Brain (organoid and tissue), 16 donors: ENCODE measurements at places on chromosomes 7 and 10. TPM values are rescaled to one million over a fixed set of nuclear protein-coding genes. Genes with fewer than 3 reads are reported as not detected.

Gene SUFU
- polyA plus RNA-seq, result 14.5 TPM

Gene TRPV5
- polyA plus RNA-seq, result 0.31 TPM

Gene ZNF804B
- polyA plus RNA-seq, result not detected

Gene ADIRF
- polyA plus RNA-seq, result 84.5 TPM

Gene PTER
- polyA plus RNA-seq, result 4.2 TPM

Gene FGFR2
- 88.5 TPM for polyA plus RNA-seq

Gene CACNA2D1
- 4.6 TPM for polyA plus RNA-seq

Gene TMEM236
- polyA plus RNA-seq, result 0.05 TPM

Gene TMEM176B
- 20.1 TPM for polyA plus RNA-seq

Gene HTR5A
- 2.1 TPM for polyA plus RNA-seq

Gene PAPOLB
- polyA plus RNA-seq, result not detected

Gene DLD
- polyA plus RNA-seq, result 43.7 TPM

Gene EPHA1
- polyA plus RNA-seq, result 0.42 TPM

Gene GLI3
- 1.2 TPM for polyA plus RNA-seq

Gene RPA3
- polyA plus RNA-seq, result 57.1 TPM

Gene TRIM73
- 2.3 TPM for polyA plus RNA-seq

Gene SFTPD
- 1.2 TPM for polyA plus RNA-seq

Gene RAMP3
- polyA plus RNA-seq, result 13.2 TPM

Gene MYH16
- not detected for polyA plus RNA-seq

Gene FAM131B
- polyA plus RNA-seq, result 69.6 TPM

Gene AOC1
- polyA plus RNA-seq, result not detected

Gene OR6V1
- not detected for polyA plus RNA-seq

Gene CALHM3
- polyA plus RNA-seq, result not detected

Gene SRGN
- polyA plus RNA-seq, result 23.3 TPM
